ENCODE measurements at places on chromosomes 11 and 22.

GRCh38 chr11:9815486-9816136 is 151.7 kb downstream of the SWAP70 start:
- no peak for DNase-seq

- DNase-seq = no peak
Observed at GRCh38 chr11:96200243-96200642, 142.8 kb downstream of the MAML2 start.

- no peak for DNase-seq
Observed at GRCh38 chr22:22897947-22898346, 10.3 kb downstream of the IGLL5 start.

- no peak for DNase-seq
Observed at GRCh38 chr11:2209370-2209801, 37.8 kb upstream of the TH start.

- DNase-seq = no peak
Observed at GRCh38 chr22:48313175-48313830, 1514.4 kb downstream of the BRD1 start.

Data from CD4-positive, alpha-beta T cell treated with Interleukin-6 at 100 ng/mL for 8 hours (primary cell).